ENCODE measurements at places on chromosomes 3 and 15.

GRCh38 chr3:164673738-164674137 lies 404.6 kb downstream of the SI start:
- no peak for DNase-seq

- no peak for DNase-seq
Measured at GRCh38 chr3:58383904-58384303, 49.7 kb downstream of the PDHB start.

DNA sequence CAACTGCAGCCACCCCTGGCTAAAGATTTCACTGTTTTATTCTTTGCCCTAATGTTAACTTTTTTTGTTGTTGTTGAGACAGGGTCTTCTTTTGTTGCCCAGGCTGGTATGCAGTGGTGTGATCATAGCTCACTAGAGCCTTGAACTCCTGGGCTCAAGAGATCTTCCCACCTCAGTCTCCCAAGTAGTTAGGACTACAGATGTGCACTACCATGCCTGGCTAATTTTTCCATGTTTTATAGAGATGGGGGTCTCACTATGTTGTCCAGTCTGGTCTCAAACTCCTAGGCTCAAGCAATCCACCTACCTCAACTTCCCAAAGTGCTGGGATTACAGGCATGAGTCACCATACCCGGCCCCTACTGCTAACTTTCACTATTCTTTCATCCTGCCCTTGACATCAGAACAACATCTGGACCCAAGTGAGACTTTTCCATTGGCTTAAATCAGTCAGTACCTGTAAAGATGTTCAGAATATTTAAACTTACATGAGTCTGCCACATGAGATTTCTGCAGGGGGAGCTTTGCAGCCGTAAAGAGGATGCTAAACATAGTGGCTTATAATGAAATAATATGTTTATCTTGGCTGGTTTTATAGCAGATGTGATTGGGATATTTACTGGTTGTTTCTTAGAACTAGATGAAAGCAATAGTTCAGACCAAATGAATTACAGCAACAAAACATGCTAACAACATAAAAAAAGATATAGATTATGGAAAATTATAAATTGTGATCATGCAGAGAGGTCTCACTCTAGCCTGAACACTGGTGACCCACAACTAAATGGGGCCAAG lies 73.6 kb downstream of the HMG20A start:
- no peak for DNase-seq

DNA sequence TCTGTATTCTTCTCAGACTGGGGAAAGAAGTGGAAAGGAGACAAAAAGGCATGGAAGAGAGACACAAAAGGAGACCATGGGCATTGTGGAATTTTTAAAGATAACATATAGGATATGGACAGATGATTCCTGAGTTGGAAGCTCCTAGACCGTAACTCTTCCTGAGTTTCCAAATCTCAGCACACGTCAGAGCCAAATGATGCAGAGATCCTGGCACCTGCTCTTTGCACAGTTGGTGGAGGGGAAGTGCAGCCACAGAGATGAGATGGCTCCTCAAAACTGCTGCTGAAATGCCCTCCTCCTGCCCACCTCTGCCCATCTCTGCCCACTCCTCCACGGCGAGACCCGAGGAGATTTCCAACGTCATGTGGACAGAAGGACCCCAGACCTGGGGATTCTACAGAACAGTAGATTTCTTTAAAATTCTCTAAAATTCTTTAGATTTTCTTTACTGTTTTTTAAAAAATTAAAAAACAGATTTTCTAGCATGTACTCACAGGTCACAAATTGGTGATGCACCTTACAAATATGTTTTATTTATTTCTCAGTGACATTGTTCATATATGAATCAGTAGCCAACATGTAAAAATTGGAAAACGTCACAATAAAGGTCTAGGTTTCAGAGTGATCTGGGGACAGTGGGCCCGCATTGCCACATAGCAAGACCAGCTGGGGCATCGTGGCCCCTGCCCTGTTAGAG lies 8.1 kb downstream of the CPN2 start:
- DNase-seq = no peak

- no peak for DNase-seq
Measured at GRCh38 chr3:78791753-78792152, 976.0 kb downstream of the ROBO1 start.

DNA sequence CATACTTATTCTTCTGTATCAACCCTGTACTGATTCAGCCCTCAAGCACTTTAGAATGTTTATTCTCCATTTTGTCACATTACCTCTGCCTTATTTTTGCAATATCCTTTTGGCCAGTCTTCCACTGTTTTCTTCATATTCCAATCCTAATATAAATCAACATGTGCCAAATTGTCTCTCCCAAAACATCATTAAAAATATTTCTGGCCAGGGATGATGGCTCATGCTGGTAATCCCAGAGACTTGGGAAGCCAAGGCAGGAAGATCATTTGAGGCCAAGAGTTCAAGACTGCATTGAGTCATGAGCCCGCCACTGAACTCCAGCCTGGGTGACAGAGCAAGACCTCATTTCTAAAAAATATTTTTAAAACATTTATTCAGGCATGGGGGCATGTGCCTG lies 641.4 kb upstream of the CBLB start:
- DNase-seq = no peak
